Lower leg skin (tissue), 4 donors: ENCODE measurements at places on chromosomes 5 and 9. TPM values are rescaled to one million over a fixed set of nuclear protein-coding genes. Genes with fewer than 3 reads are reported as not detected.

The TJP2 gene
- 186 TPM for total RNA-seq

The KCNIP1 gene
- not detected for total RNA-seq

The OSMR gene
- 25.2 TPM for total RNA-seq

The KLHL3 gene
- 2.5 TPM for total RNA-seq

The SLCO6A1 gene
- not detected for total RNA-seq

The INSL6 gene
- total RNA-seq, result not detected

The IPPK gene
- total RNA-seq, result 49.2 TPM

The BARX1 gene
- not detected for total RNA-seq

The TAS2R1 gene
- total RNA-seq, result not detected

The HBEGF gene
- total RNA-seq, result 24.3 TPM

The SMAD5 gene
- 72.9 TPM for total RNA-seq

The NOXA1 gene
- total RNA-seq, result 3.1 TPM

The SAXO1 gene
- total RNA-seq, result 0.56 TPM

The KIAA0825 gene
- total RNA-seq, result 2.3 TPM

The MRPS2 gene
- 41.3 TPM for total RNA-seq

The ZCCHC9 gene
- total RNA-seq, result 21.3 TPM

The SLC24A2 gene
- total RNA-seq, result not detected

The TLR4 gene
- total RNA-seq, result 11.3 TPM

The CA9 gene
- total RNA-seq, result 0.25 TPM

The CTXN3 gene
- total RNA-seq, result not detected

The AGXT2 gene
- total RNA-seq, result not detected

The HMCN2 gene
- total RNA-seq, result 1.9 TPM

The PCDHAC2 gene
- total RNA-seq, result 0.29 TPM

The FOXD4L5 gene
- not detected for total RNA-seq

The CRB2 gene
- total RNA-seq, result not detected

The ZBTB26 gene
- total RNA-seq, result 2.0 TPM

The ARHGEF28 gene
- 54.7 TPM for total RNA-seq

The WDR38 gene
- not detected for total RNA-seq

The GABRA1 gene
- not detected for total RNA-seq

The RRAGA gene
- total RNA-seq, result 72.7 TPM

The AK3 gene
- 99.7 TPM for total RNA-seq

The SNX18 gene
- total RNA-seq, result 54.1 TPM

The FGF1 gene
- 0.63 TPM for total RNA-seq

The CDC25C gene
- not detected for total RNA-seq

The TEK gene
- total RNA-seq, result 5.0 TPM

The PTPN3 gene
- total RNA-seq, result 44.5 TPM

The CNTNAP3B gene
- total RNA-seq, result 16.1 TPM

The GOLGA1 gene
- total RNA-seq, result 18.3 TPM

The OR1J2 gene
- not detected for total RNA-seq
